ENCODE measurements at places on chromosomes 6 and 20.

DNA sequence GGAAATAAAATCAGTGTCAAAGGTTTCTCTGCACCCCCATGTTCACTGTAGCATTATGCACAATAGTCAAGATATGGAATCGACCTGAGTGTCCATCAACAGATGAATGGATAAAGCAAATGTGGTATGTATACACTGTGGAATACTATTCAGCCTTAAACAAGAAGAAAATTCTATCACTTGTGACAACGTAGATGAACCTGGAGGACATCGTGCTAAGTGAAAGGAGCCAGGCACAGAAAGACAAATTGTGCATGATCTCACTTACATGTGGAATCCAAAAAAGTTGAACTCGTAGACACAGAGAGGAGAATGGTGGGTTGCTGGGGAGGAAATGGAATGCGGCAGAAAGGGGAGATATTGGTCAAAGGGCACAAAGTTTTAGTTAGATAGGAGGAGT lies 136.3 kb upstream of the ESR1 start:
- no peak for DNase-seq

- no peak for DNase-seq
Measured at GRCh38 chr20:23503649-23504048, 12.7 kb downstream of the CST8 start.

GRCh38 chr6:119587537-119587936 lies 238.0 kb upstream of the MAN1A1 start:
- no peak for DNase-seq

DNA sequence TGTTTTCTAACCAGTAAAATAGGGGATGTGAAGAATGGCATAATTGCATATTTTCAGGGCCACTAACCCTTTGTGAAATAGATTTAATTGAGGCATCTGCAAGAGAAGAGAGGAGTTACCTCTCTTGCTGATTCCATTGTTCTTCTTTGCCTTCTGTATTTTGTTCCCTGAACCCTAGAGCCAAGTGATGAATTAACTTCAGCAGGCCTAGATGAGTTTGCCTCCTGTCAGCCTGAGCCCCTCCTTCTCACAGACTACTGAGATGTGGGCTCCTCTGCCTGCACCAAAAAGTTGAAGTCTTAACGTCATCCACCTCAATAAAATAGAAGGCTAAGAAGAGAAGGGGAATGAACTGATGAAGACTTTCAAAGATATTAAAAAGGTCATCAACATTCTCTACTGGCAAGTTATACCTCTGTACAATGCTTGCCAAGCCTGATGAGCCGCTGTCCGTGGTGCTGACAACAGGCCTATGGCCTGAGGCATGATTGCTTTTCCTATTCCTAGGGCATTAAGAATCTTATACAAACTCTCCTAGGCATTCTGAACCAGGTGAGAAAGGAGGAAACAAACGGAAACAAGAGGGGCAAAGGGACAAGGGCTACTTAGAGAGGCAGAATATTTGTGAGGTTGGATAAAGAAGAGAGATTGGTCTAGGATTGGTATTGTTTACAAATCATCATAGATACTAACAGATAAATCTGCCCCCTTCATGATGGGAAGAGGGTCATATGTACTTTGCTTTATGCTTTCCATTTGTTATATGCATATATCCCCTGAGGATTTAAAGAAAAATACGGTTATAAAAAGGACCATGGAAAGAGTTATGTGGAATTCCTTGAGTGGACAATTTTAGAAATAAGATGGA lies 46.8 kb downstream of the CD24 start:
- no peak for DNase-seq

All from left hindlimb (tissue), 1 donor.